ENCODE measurements at places on chromosomes 7 and 10. TPM values are rescaled to one million over a fixed set of nuclear protein-coding genes. Genes with fewer than 3 reads are reported as not detected.

GRCh38 chr10:23060918-23061317 is 34.5 kb upstream of the MSRB2 start:
- no peak for DNase-seq
- no peaks in the 10 kb centered on the region for H3K36me3 ChIP-seq
- no peak overlapping the region for H3K27ac ChIP-seq
- H3K4me3 ChIP-seq: no peak overlapping the region
- H3K4me1 ChIP-seq: no peaks in the 10 kb centered on the region
- H3K27me3 ChIP-seq: peaks cover 5% of the 10 kb centered on the region

SLC26A3 gene
- total RNA-seq: 0.08 TPM

GRCh38 chr10:71517298-71518169 is 120.8 kb downstream of the CDH23 start:
- no peak overlapping the region for H3K4me3 ChIP-seq
- no peaks in the 10 kb centered on the region for H3K36me3 ChIP-seq
- peaks cover 21% of the 10 kb centered on the region for H3K27me3 ChIP-seq
- H3K27ac ChIP-seq: no peak overlapping the region

KCND2 gene
- not detected for total RNA-seq

DNA sequence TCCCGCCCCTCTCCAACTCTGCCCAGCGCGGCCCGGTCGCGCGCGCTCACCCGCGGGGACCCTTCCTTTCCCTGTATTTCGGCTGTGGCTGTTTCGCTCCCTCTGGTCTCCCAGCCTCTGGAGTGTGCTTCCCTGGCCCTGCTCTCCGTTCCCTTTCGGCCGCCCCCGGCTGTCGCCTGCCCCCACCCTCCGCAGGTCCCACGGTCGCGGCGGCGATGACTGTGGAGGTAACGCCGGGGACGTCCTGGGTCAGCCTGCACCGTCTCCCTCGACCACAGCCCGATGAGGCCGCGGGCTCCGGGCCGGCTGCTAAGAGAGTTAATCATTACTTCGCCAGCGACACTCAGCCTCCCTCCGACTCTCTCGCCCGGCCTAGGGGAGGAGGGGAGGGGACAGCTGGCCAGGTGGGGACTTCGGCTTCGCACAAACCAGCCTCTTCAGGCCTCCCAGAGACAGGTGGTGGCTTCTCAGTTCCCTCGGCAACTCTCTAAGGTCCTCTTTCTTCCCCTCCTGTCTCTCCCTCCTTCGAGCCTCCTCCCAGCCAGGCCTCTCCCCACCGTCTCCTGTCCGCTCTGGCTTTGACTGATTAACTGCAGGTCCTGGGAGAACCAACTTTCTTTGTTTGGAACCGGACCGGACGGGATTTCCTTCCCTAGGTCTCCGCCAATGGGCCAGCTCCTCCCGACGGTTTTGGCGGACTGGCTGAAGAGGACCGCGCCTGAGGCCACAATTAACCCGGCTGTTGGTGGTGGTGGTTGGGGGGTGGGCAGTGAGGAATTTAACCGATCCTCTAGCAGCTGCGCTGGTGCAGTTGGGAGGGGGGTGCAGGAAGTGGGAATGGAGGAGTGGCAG is 5.6 kb upstream of the PAX2 start:
- H3K27me3 ChIP-seq: peaks cover 35% of the 10 kb centered on the region
- H3K27ac ChIP-seq: no peak overlapping the region
- H3K36me3 ChIP-seq: no peaks in the 10 kb centered on the region
- peak overlapping the region; percentile 26 for H3K4me3 ChIP-seq
- peaks cover 21% of the 10 kb centered on the region for H3K4me1 ChIP-seq

- no peak for DNase-seq
- H3K36me3 ChIP-seq: no peaks in the 10 kb centered on the region
- no peaks in the 10 kb centered on the region for H3K4me1 ChIP-seq
- H3K27me3 ChIP-seq: no peaks in the 10 kb centered on the region
- no peak overlapping the region for H3K4me3 ChIP-seq
Measured at GRCh38 chr10:5343979-5344378, 20.8 kb upstream of the UCN3 start.
